ENCODE measurements at places on chromosomes 6 and 20. TPM values are rescaled to one million over a fixed set of nuclear protein-coding genes. Genes with fewer than 3 reads are reported as not detected.

DNA sequence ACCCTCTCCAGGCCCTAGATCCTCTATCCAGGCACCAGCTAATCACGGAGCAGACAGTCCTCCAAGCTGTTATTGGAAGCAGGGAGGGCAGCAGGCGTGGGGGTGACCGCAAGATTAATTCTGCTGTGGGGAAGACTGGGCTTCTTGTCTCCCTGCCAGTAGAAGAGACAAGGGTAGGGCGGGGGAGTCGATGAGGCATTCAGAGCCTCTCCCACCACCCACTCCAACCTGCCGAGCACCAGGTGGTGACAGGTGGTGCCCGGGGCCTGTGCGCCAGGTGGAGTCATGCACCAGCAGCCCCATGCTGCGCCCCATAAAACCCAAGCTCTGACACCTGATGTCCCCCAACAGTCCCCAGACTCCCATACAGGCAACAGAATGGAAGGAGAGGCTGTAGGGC lies 89.6 kb downstream of the CDH22 start:
- no peak for DNase-seq

DNA sequence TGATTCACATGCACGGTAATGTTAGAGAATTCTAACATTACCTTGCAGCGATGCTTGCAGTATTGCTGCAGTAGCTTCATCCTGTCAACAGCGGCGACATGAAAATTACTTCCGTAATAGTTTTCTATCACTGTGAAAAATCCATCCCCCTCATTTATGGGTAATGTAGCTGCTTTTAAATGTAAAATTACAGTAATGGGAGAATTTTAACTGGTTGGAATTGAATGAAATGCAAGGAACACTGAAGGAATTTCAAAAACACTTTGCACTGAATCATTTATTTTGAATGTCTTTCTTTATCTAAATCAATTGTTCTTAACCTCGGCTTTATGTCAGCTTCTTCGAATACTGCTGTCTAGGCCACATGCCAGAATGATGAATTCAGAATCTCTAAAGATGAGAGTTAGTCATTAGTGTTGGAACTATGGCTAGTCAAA lies 102.4 kb upstream of the HIVEP1 start:
- DNase-seq: no peak

GRCh38 chr6:134201716-134202115 lies 116.2 kb downstream of the SGK1 start:
- no peak for DNase-seq

GRCh38 chr6:146433881-146434731 lies 109.5 kb upstream of the RAB32 start:
- DNase-seq: peak; percentile 29

DNA sequence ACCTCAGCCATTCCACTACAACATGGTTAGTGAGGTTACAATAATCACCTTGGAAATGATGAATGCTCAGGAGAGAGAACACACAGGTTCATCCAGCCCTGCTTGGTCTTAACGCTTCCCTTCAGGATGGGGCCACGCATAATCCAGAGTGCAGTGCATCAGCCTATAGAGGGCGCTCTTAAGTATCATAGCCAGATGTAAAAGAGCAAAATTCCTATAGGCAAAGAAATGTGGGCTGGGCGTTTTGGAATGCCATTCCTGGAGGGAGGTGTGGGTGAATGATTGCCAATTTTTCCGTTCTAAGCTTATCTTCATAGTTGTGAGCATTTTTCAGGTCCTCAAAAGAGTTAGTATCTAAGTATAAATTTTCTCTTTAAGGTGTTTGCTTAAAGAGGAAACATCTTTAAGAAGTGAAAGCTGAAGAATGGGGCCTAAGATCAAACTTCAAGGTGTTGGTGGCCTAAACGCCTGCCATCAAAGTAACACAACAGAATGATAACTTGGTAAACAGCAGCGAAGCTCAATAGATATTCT lies 1.8 kb downstream of the RIPOR2 start:
- no peak for DNase-seq

DNA sequence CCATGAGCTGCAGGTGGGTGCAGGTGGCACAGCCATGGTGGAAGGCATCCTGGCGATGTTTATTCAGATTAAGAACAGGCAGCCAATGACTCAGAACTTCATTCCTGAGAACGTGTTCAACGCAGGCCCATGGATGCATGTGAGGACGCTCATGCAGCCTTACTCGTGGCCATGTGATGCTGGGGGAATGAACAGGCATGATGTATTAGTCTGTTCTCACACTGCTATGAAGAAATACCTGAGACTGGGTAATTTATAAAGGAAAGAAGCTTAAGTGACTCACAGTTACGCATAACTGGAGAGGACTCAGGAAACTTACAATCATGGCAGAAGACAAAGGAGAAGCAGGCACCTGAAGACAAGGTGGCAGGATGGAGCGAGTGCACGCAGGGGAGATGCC lies 146.6 kb downstream of the RNASET2 start:
- DNase-seq: no peak

DNA sequence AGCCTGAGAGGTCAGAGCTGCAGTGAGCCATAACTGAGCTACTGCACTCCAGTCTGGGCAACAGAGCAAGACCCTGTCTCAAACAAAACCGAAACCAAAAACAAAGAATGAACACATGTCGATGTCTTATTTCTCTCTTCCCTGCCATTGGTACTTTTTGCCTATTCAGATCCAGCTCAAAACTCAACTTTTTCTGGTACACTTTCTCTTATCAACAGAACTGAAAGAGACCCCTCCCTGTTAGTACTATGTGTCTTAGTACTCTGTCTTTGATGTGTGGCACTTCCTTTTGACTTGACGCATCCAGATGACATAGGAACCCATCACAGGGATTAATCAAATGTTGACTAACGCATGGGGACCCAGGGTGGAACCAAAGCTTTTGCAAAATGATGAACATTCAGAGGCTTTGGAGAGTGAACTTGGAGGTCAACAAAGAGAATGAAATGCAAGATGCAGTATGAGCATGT lies 44.8 kb downstream of the AKAP12 start:
- no peak for DNase-seq

GRCh38 chr6:3019065-3019464 lies 19.4 kb downstream of the NQO2 start:
- no peak for DNase-seq

- DNase-seq: no peak
Measured at GRCh38 chr20:4802527-4802926, 80.8 kb downstream of the PRND start.

- no peak for DNase-seq
Measured at GRCh38 chr20:24756292-24757025, 192.6 kb upstream of the CST7 start.

- DNase-seq: peak; percentile 60
Measured at GRCh38 chr20:17644451-17644850, 37.6 kb downstream of the RRBP1 start.

DNA sequence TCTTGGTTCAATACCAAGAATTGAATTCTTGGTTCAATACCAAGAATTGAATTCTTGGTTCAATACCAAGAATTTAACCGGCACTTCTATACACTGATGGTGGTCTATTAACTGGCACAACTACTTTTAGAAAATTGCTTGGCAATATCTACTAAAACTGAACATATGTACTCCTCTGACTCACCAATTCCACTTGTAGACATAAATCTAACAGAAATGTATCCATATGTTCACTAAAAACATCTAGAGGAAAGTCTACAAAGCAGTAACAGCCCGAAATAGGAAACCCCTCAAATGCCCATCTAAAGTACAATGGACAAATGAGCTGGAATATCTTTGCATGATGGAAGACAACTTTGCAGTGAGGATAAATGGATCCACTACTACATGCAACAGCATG lies 71.9 kb downstream of the KIF16B start:
- no peak for DNase-seq

- DNase-seq: no peak
Measured at GRCh38 chr6:8743170-8743745, 307.9 kb upstream of the SLC35B3 start.

DNA sequence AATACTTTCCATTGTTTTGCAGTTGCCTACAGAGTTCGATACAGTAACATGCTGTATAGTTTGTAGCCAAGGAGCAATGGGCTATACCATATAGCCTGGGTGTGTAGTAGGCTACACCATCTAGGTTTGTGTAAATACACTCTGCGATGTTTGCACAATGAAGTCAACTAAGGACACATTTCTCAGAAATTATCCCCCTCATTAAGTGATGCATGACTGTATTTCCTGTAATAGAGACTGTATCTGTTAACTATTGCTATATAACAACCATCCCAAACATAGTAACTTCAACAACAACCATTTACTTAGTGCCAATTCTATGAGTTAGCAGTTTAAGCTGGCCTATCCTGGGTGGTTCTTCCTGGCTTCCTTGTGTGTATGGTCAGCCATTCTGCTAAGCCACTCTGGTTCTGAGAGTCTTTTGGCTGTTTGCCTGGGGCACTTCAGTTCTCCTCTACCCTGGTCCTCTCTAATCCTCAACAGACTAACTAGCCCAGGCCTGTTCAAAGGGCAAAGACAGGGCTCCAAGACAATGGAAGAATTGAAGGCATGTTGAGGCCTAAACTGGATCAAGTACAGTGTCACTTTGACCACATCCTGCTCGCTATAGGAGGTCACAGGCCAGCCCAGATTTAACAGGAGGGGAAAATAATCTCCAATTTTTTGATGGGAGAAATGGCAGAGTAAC lies 124.0 kb downstream of the PLCB1 start:
- DNase-seq: no peak

DNA sequence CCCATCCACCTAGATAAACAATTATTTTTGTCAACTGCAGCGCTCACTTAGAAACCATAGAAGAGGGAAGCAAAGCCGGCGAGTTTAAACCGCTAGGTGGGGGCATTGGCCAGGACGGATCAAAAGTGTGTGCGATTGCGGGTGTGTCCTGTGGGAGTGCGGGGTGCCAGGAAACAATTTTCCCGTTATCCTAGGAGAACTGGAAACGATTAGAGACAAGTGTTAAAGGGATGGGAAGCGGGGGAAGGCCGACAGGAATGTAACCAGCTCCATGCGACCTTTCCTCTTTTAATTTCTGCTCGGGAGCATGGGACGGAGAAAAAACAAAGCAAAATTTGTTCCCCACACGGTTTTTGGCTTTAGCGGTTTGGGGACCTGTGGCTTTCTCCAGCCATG lies 2.8 kb upstream of the HTR1B start:
- DNase-seq: peak; percentile 38

DNA sequence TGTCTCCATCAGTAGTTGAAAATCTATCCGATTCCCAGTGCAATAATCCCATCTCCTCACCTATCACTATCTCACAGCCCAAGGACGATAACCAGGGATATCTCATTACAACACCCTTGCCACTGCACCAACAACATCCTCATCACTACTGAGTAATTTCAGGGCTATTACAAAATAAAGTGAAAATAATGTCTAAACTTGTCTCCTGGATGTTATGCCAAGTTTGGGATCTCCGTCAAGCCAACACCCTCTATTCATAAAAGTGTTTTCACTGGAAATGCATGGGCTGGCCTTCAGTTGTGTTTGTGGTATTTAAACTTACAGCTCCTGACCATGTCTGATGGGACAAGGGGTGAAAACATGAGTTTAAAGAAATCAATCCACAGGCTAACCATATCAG lies 42.0 kb upstream of the STMND1 start:
- DNase-seq: no peak

DNA sequence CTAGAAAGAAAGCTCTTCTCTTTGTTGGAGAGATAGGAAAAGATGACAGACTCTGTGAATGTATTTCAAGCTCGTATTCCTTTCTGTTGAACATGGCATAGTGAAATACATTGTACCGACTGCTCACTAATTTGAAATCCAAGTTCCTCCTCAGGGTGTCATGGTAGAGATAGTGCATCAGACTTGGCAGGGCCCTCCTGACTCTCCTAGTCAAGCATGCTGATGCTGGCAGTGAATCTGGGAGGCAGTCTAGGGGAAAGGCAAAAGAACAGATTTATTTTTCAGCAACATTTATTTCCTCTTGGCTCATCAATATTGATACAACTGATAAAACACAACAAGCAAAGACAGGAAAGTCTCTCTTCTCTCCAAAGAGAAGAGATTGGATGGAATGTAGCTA lies 356.3 kb upstream of the IRAK1BP1 start:
- no peak for DNase-seq

DNA sequence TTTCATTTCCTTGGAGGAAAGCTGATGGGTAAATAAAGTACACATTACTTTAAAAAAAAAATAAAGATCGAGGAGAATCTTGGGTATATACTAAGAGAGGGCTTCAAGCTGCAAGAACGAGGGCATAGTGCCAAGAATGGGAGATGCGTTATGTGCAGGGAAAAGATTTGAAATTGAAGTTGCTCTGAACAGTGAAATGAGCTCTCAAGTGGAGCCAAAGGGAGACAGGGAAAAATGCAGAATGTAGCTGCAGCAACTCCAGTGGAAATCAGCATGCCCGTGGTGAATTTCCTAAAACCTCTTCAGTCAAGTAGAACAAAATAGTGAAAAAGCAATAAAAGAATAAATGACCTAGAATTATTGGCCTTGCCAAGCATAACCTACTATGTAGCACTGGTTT lies 11.4 kb upstream of the COL9A1 start:
- DNase-seq: no peak

DNA sequence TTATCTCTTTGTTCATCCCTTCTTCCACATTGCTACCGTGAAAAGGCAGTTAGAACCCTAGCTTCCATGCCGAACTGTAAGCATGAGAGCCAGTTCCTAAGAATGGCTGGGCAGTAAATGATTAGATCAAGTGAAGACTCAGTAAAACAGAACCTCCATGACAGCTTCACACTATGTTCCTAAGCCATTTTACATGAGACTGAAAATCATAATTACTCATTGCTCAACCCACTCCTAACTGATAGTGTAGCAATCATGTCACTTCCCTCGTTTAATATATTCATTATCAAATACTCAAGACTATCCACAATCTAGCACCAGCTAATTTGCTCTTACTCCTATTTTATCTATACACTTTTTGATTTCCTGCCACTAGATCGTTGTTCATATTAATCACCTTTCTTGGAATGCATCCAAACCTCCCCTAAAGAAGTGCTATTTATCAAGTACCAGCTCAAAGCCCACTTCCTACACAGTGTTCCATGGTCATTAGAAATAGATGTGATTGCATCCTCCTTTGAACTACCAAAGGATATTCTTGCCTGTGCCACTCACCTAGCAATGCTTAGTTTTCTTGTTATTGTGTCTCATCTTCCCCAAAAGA lies 6.0 kb downstream of the TMEM30A start:
- DNase-seq: no peak

GRCh38 chr20:60095456-60095855 lies 137.2 kb downstream of the CDH26 start:
- no peak for DNase-seq

MEI4 gene
- 0.85 TPM for total RNA-seq

EMILIN3 gene
- total RNA-seq: 3.4 TPM

TREML1 gene
- total RNA-seq: not detected

TCF21 gene
- total RNA-seq: 18.2 TPM

BHLHE23 gene
- total RNA-seq: not detected

FAM83C gene
- total RNA-seq: not detected

ZSCAN12 gene
- 3.7 TPM for total RNA-seq

TSPO2 gene
- not detected for total RNA-seq

GABRR2 gene
- 0.97 TPM for total RNA-seq

AKAP7 gene
- 10.1 TPM for total RNA-seq

MAS1 gene
- not detected for total RNA-seq

VEGFA gene
- 168 TPM for total RNA-seq

ZNF165 gene
- 0.44 TPM for total RNA-seq

OXT gene
- 0.92 TPM for total RNA-seq

MAP3K5 gene
- total RNA-seq: 6.6 TPM

TMEM170B gene
- 5.7 TPM for total RNA-seq

TPBG gene
- 5.3 TPM for total RNA-seq

TSBP1 gene
- not detected for total RNA-seq
